Stimulated activated CD4-positive, alpha-beta T cell treated with anti-CD3 and anti-CD28 coated beads, Interleukin-12 subunit alpha, Interleukin-12 subunit beta, amount 100 ng/mL, for 48 hours (primary cell): ENCODE measurements at places on chromosomes 6 and 20.

- DNase-seq: no peak
Measured at GRCh38 chr20:58598211-58599015, 52.7 kb upstream of the STX16 start.

GRCh38 chr6:128371136-128371535 is 149.3 kb downstream of the PTPRK start:
- no peak for DNase-seq

DNA sequence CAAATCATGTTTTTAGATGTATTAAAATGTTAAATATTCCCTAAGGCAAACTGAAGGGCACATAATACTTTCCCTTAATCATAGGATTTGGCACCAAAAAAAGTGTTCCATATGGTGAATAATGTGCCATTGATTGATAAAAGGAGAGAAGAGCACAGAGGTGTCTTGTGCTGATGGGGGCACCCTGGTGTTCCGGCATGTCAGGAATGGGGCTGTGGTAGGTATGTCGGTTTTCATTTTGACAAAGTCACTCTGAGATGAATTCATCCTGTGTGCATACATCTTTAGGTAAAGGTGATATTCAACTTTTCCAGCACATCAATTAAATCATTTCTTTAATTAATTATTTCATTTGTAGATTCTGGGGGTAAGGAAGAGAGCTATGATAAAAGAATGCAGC is 36.8 kb downstream of the CENPW start:
- DNase-seq: no peak

DNA sequence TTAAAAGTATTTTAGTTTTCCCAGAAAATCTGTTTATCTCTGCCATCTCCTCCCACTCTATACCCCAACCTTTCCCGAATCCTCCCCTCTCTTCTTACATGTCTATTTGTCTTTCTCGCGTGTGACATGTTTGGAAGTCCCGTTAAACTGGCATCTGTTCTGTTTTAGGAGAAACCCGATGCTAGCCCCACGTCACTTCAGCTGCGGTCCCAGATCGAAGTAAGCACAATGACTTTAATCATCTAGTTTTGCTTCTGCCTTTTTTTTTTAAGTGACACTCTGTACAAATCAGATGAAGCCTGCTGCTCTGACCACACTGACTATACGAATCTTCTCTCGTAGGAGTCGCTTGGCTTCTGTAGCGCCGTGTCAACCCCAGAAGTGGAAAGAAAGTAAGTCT is 97.4 kb downstream of the SASH1 start:
- DNase-seq: no peak

- DNase-seq: no peak
Measured at GRCh38 chr6:108748959-108749358, 99.3 kb upstream of the ARMC2 start.

- no peak for DNase-seq
Measured at GRCh38 chr20:51651921-51652549, 109.5 kb upstream of the NFATC2 start.

GRCh38 chr20:4046311-4046924 is 31.1 kb upstream of the RNF24 start:
- no peak for DNase-seq
